Panc1 (cell line): ENCODE measurements at places on chromosomes 11 and 22.

DNA sequence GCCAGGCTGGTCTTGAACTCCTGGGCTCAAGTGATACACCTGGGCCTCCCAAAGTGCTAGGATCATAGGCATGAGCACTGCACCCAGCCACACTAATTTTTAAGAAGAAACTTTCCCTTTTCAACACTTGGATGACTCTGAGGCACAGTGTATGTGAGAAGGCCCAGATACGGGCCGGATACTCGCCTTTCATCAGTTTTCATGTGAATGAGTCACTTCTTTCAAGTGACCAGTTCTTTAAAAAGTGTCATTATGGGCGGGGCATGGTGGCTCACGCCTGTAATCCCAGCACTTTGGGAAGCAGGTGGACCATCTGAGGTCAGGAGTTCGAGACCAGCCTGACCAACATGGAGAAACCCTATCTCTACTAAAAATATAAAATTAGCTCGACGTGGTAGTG is 120.8 kb downstream of the CTTN start:
- DNase-seq, result no peak

DNA sequence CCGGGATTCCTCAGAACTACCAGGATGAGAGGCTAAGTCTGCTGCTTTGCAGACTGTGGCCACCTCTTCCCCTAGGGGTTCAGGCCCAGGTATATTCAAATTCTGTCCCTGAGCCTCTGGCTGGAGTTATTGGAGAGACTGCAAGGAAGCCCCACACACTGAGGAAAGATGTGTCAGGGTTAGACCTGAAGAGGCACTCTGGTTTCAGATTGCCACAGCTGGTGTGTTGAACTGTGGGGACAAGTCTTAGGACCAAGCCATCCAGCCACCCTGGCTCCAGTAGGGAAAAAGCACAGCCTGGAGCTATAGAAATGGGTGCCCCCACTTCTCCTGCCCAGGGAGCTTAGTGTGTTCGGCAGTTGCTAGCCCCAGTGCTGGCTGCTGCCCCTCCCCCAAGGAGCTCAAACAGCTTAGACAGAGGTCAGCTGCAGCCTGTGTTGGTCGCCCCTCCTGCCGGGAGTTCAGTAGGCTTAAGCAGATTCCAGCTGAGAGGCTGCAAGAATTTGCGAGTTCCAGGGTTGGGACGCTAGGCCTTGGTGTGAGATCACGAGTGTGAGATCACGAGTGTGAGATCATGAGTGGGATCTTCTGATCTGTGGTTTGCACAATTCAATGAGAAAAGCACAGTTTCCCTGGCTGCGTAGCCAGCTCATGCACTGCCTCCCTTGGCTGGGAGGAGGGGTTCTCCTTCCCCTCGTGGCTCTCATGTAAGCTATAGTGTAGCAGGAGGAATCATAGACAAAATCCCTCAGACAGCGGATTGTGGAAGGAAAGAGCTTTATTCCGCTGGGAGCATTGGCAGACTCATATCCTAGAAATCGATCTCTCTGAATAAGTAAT is 552.1 kb upstream of the CHORDC1 start:
- no peak for DNase-seq

DNA sequence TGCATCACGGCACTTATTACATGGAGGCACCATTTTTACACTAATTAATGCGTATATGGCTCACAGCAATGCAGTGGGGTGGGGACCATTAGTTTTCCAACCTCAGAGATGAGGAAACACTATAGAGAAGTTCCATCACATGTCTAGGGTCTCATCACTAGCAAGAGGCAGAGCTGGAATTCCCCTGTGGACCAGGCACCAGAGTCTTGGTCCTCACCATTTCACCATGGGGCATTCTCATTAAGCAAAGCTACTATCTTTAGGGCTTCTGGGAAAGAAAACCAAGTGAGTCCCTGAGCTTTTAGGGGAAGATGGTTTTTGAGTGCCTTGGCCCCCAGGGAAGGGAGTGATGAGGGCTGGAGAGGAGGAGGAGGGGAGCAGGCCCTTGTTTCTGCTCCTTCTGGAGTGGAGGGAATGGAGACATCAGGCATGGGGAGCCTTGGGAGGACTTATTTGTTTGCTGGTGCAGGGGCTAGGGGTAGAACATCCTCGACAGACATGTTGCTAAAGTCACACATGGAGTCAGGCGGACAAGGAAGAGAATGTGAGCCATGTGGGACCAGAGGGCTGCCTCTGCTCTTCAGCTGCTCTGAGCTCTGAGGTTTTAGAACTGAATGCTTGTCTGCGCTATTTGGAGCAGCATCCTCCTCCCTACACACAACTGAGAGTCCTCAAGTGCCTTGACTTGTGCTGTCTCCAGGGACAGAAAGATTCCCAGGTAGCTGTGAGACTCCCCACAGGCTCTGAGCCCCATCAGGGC is 40.3 kb upstream of the ZBED5 start:
- no peak for DNase-seq

DNA sequence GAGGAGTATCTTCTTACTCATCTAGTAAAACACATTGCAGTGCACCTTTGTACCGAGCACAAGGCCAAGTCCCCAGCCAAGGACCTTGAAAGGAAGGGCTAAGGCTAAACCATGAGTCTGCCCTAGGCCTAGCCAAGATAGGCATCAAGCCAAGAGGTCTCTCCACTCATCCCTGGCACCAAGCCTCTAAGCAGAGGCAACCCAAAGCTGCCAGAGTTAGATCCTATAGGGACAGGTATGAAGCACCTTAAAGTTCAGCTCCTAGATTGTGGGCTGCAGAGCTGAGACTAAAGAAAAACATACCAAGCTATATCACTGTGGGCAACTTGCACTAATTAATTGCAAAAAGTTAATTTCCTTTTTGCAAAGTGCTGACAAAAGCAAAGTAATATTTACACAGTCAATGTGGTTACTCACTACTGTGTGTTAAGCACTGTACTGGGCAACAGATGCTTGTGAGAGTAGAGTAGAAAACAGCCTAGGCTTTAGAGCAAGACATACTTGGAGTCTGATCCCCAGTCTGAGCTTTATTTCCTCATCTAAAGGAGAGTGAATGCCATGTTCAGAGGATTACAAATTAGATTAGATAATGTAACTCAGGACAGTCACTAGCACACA is 7.2 kb downstream of the COA4 start:
- no peak for DNase-seq

- DNase-seq, result no peak
Measured at GRCh38 chr22:19168088-19168890, 10.2 kb downstream of the SLC25A1 start.

DNA sequence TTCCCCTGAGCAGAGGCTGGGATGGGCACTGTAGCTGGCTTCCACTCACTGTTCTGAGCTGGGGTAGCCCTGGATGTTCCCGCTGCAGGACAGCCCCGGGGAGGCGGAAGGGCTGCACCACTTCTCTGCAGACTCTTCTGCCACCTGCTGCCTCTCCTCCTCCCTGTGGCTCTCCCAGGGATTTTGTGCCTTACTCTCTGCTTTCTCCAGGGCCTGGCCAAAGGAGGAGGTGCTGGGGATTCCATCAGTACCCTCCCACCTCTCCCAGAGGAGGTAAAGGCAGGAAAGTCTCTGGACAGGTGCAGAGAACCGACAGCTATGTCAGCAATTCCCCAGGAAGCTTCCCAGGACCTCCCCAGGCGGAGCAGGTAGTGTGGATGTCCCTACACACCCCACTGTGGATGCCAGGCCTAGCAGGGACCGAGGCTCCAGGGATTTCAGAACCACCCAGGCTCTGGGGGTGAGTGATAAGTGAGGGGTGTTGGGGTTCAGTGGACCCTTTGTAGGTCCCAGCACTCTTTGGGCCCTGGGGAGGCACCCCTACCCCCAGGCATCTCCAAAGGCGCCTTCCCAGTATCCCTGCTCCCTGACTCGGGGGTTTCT is 11.3 kb downstream of the DUSP8 start:
- no peak for DNase-seq

DNA sequence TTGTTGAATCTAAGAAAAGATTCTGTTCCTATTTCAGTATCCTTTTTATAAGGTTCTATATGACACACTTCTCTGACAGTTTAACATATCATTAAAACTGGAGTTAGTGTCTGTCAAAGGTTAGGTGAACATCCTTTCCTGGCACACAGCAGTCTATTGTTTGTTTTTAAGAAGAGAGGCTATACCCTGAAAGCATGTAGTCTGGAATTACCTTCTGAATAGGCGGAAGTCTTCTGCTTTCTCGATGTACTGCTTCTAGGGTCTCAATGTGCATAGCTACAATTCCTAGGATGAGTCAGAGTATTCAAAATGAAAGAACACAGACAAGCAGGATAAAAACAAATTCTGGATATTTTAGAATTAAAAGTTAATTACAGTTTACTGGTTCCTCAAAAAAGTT is 188.6 kb downstream of the SWAP70 start:
- no peak for DNase-seq

DNA sequence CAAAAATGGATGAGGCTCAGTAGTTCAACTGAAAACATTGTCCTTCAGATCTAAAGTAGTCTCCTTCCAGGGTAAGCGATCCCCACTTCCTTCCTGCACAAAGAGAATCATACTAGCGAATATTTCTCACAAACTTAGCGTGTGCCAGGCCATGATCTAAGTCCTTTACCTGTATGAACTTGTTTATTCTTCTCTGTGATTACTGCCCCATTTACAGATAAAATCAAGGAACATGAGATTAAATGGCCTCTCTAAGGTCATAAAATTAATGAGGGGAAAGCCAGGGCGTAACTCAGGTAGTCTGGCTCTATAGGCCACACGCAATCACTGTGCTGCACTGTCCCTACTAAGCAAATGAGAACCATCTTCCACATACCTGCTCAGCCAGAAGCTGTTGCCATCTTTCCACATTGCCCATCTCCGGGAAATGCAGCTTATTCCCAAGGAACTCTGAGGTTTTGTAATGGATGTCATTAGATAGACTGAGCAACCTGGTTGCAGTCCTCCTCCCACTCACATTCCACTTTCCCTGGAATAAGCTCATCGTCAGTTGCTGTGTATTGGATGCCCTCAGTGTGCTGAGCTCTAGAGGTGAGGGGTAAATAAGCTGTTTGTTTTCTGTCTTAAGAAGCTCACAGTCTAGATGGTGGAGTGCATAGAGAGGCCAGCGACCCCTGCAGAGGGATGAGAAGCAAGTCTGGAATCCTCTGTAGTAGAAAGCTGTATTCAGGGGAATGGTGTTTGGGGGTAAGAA is 146.3 kb downstream of the SNX19 start:
- DNase-seq, result no peak

DNA sequence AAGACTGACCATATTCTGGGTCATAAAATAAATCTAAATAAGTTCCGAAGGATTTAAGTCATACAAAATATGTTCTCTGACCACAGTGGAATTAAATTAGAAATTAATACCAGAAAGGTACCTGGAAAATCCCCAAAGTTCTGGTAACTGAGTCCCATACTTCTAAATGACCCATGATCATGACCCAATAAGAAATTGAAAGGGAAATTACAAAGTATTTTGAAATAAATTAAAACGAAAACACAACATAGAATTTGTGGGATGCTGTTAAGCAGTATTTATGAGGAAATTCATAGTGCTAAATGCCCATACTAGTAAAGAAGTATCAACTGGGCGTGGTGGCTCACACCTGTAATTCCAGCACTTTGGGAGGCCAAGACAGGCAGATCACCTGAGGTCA is 23.4 kb upstream of the IL10RA start:
- DNase-seq, result no peak

GRCh38 chr11:103544874-103545273 is 435.6 kb downstream of the DYNC2H1 start:
- DNase-seq, result no peak

GRCh38 chr11:29153078-29153477 is 863.8 kb downstream of the KCNA4 start:
- DNase-seq, result no peak

GRCh38 chr11:65132988-65133700 is 1.2 kb downstream of the SYVN1 start:
- DNase-seq, result no peak

- no peak for DNase-seq
Measured at GRCh38 chr22:21641417-21641788, 699 bp upstream of the SDF2L1 start.
